Activated CD8-positive, alpha-beta T cell treated with anti-CD3 and anti-CD28 coated beads for 36 hours (primary cell): ENCODE measurements at places on chromosomes 5 and 9. TPM values are rescaled to one million over a fixed set of nuclear protein-coding genes. Genes with fewer than 3 reads are reported as not detected.

The RNF183 gene
- 0.27 TPM for total RNA-seq

- no peak for DNase-seq
These were observed 5.8 kb downstream of the PSMB7 start for GRCh38 chr9:124409410-124409809.

The ARHGEF37 gene
- total RNA-seq: 1.1 TPM

The GZMA gene
- total RNA-seq: 17.8 TPM

- no peak for DNase-seq
These were observed 1.2 kb downstream of the IRX1 start for GRCh38 chr5:3596857-3597166.

DNA sequence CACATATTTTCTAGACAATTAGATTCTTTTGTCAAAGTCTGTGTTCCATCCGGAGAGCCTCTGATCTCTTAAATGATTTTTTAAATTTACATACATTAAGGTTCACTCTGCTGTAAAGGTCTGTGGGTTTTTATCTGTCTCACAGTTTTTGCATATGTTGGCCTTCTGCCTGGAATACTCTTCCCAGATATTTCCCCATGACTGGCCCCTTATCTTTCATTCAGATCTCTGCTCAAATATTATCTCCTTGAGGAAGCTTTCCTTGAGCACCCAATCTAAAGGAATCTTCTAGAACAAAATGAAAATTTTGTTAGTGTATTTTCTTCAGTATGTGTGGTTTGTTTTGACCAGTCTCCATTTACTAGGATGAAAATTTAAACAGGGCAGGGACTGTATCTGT, 26.3 kb downstream of the FAF2 start:
- DNase-seq: no peak

The FSTL4 gene
- total RNA-seq: not detected

- no peak for DNase-seq
These were observed 365.8 kb upstream of the ZNF608 start for GRCh38 chr5:125112196-125112595.

The BARHL1 gene
- total RNA-seq: not detected
